ENCODE measurements at places on chromosomes 2 and 18.

DNA sequence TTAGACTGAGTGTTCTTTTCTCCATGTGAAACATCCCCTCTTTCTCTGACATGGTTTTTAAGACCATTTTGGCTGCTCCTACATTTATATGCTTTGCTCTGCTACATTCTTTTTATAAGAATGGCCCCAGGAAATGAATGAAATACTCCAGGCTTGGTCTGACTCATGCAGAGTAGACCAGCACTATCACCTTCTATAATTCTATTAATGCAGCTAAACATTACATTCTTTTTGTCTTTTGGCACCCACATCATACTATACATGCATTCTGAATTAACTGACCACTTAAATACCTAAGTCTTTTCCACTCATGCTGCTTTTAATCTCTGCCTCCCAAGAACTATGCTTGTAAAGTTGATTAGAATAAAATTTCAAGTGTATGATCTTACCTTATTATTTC, 94.1 kb downstream of the AAK1 start:
- DNase-seq = no peak

GRCh38 chr18:46892842-46893241, 24.5 kb downstream of the PIAS2 start:
- DNase-seq = no peak

GRCh38 chr2:10327896-10328669, 25.4 kb downstream of the HPCAL1 start:
- no peak for DNase-seq

- no peak for DNase-seq
Measured at GRCh38 chr2:70471129-70471528, 82.5 kb downstream of the TGFA start.

Data from D721Med (cell line).